ENCODE measurements at places on chromosomes 2 and 18.

DNA sequence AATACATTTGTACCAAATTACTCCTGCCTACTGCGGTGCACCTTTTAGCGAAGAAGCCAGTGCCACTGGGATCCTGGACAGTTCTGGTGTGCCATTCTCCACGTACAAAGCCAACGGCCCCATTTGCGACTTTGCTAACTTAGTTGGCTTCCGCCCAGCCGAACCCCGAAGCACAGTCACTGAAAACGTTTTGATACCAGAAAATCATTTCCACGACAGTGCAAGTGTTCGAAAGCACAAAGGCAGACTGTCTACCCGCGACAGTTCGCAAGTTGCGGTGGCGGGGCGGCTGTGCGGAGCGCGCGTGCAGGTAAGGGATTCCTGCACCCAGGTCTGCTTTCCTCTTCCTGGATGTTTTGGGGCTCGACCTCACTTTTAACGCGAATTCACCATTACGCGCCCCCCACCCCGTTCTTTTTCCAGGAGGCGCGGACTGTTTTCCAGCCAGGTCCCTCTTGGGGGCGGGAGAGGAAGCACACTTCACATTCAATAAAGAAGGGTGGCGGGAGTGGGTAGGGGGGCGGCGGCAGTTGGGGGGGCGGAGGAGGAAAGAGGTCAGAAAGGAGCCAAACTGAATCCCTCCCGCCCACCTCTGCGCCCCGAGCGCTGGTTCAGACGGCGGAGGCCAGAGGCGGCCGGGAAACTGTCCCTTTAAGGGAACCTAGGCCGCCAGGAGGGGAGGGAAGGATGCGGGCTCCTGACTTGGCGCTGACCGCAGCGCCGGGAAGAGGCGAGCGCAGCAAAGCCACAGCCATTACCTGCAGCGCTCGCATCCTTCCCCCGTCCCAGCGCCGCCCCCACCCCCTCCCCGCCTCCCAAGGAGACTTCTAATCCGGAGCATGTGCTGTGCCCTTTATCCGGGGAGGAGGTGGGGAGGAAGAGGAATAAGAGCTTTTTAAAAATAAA is 107.4 kb upstream of the KCTD1 start:
- no peak for DNase-seq

- DNase-seq: no peak
Observed at GRCh38 chr2:189580241-189580651, 340 bp downstream of the SLC40A1 start.

- no peak for DNase-seq
Observed at GRCh38 chr2:120589771-120590608, 145.7 kb upstream of the GLI2 start.

- no peak for DNase-seq
Observed at GRCh38 chr18:49967171-49967570, 153.8 kb upstream of the ACAA2 start.

DNA sequence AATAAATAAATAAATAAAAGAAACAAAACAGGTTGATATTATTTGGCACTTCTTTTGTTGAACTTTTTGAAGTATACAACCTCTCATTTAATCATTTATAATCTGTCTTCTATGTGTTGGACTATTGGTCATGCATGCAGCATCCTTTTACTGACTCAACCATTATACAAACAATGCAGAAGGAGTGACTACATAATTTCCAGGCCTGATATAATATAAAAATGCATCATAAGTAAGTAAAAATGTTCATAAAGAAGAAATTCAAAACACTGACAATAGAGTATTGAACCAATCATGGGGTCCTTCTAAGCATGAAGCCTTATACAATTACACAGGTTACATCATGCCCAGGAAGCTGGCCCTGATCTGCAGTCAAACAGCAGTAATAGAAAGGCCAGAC is 141.5 kb upstream of the FN1 start:
- no peak for DNase-seq

- DNase-seq: no peak
Observed at GRCh38 chr18:58570360-58571064, 58.4 kb downstream of the ALPK2 start.

- no peak for DNase-seq
Observed at GRCh38 chr2:112776113-112776512, 8.2 kb downstream of the IL1A start.

- DNase-seq: no peak
Observed at GRCh38 chr2:232330068-232330999, 48.2 kb upstream of the ALPP start.

DNA sequence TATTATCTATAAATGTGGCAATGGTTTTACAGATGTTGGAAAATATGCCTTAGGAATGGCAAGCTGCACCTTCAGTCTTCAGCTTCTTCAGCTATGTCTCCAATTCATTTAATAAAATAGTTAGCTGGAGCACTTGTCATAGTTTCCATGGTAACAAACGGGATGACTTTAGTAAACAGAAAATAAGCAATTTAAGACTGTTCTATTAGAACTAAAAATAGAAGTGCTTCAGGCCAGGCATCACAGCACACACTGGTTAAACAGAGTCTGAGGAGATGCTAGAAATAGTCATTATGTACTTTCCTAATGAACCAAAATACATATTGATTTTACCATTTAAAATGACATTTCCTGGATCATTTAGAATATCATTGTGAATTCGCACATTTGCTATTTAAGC is 195.0 kb downstream of the GCA start:
- DNase-seq: no peak

- DNase-seq: no peak
Observed at GRCh38 chr2:16303761-16304160, 361.9 kb downstream of the CYRIA start.

DNA sequence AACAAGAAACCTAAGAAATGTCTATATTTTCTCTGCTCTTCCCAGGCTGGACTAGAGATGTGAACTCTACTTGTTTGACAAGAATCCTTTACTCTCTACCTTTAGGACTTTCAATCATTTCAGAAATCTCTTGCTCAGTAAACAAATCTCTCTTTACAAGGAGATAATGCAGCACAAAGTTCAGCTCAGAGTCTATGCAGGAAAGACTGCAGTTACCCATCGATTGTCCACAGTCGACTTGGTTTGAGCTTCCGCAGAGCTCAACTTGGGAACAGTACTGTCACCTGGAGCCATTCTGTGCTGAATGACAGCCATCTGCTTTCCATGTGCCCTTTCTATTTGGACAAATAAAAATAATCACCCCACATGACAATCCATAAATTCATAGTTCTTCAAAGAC is 259.7 kb upstream of the STON1 start:
- DNase-seq: no peak

GRCh38 chr2:16011621-16011960 is 71.2 kb downstream of the MYCN start:
- DNase-seq: no peak

DNA sequence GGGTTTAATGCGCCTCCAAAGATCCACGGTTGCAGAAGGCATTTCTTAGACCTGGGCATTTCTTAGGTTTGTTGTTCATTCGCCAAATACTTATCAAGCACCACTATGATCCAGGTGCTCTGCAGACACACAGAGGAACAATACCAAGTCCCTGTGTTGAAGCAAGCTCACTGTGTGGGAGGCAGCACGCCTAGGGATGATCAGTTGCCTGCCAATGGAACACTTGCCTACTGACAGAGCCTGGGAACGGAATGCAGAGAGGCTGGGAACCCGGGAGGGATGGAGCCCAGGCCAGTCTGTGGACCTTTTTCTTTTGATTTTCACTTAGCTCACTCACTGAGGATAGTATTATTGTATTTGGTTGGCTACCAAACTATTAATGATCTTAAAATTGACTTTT is 1.9 kb upstream of the GRP start:
- DNase-seq: no peak

DNA sequence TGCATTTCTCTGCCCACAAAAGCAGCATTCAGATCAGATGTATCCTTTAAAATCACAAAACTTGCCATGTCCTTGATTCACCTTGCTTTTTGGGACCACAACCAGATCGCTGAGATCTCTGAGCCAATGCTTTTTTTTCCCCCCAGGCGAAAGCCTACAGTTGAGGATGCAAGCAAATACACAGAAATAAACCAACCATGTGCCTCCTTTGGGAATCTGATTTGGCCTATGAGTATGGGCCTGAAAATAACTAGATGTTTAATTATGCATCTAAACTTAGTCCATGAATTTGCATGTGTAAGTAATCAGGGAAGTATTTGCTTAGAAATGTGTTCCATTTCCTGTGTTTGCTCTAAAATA is 49.7 kb upstream of the CDC42EP3 start:
- DNase-seq: no peak

DNA sequence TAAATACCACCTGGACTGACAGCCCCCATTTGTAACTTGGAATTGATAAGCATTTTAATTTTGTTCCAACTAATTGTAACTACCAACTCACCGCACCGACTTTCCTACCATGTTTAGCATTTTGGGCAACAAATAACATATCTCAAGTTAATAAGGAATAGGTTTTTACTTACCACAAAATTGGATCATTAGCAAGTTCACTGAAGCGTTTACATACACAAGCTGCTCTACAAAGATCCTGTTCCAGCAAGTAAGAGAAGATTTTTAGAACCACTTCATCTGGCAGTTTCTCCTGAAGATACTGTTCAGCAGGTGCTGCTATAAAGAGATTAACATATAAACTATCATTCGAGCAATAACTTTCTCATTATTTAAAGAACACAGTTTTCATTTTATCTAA is 55.7 kb downstream of the MSH6 start:
- peak; percentile 13 for DNase-seq

DNA sequence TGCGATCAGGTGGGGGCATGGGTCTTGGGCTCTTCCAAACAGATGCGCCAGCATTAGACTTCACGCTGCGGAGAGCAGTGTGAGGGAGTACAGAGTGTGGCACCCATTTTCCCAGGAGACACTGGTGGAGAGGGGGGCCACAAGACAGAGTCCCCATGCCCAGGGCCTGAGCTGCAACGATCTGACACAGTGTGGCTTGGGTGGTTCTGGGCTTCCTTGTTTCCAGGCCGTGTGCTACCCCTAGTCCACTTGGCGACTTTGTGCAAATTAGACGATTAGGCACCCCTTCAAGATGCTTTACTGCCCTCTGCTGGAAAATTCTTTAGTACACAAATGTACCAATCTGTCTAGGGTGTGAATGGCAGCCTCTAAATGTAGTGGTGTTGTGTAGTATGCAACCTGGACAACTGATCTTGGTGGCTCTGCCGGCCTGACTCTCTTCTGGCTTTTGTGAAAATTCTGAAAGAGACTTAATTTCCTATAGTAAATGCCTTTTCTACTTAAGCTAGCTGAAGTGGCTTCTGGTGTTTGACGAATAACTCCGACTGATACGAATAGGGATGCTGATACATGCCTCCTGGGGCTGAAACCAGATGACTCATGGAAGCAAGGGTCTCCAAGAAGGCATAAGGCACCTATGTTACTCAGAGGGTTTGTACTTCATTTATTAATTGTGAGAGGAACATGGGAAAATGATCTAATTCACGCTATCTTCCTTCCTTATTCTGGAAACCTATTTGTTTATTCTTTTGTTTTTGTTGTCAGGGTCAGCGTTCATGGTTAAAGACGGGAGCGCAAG is 92.3 kb upstream of the SMAD2 start:
- peak; percentile 59 for DNase-seq

GRCh38 chr2:1595274-1595673 is 149.0 kb downstream of the PXDN start:
- no peak for DNase-seq

DNA sequence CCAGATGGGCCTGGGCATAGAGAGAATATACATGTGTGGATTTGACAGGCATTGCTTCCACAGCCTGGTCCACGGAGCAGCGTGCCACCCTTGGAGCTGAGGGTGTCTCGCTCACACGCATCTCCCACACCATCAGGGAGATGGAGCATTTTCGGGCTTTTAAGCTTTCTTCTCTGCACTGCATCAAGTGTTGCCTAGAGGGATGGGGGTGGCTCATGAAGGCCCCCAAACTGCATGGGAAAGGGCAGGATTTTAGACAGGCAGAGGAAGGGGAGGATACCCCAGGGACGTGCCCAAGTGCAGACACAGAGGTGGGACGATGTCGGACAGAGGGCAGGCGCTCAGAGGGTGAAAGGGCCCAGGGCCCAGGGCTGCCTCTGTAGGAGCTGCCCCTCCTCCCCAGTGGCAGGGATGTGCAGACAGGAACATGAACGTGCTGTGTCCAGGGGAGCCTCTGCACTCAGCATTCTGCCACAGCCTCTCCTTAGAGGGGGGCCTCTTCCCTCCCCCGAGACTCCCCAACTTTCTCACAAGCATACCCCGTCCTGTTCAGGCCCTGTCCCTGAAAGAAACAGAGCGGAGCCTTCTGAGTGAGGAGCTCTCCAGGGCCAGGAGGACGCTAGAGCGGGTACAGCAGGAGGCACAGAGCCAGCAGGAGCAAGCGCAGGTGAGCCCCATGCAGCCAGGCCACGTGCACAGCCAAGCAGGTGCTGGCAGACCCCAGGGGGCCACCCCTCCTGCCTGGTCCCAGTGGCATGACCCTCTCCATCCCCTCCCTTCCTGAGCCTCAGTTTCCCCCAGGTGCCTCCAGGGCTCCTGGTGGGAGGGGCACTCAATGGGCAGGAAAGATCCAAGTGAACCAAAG is 42.9 kb upstream of the SNED1 start:
- no peak for DNase-seq

DNA sequence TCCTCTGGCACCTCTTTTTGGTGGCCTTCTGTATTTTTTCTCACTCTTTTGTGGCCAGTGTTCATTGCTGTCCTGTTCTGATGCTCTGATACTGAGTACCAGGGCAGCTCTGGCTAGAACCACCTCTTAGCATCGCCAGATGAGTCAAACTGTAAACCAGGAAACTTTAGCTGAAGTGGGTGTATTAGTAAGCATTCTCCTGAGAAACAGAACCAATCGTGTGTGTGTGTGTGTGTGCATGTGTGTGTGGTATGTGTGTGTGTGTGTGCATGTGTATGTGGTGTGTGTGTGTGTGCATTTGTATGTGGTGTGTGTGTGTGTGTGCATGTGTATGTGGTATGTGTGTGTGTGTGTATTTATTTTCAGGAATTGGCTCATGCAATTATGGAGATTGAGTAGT is 166.3 kb upstream of the SKOR2 start:
- DNase-seq: no peak
